ENCODE measurements at places on chromosomes 1 and 21.

GRCh38 chr1:6358757-6359201, 34.8 kb downstream of the ACOT7 start:
- peak; percentile 59 for DNase-seq

- no peak for DNase-seq
These were observed 17.7 kb downstream of the METTL13 start for GRCh38 chr1:171799166-171799565.

- no peak for DNase-seq
These were observed 91.9 kb downstream of the COLGALT2 start for GRCh38 chr1:183945428-183946319.

DNA sequence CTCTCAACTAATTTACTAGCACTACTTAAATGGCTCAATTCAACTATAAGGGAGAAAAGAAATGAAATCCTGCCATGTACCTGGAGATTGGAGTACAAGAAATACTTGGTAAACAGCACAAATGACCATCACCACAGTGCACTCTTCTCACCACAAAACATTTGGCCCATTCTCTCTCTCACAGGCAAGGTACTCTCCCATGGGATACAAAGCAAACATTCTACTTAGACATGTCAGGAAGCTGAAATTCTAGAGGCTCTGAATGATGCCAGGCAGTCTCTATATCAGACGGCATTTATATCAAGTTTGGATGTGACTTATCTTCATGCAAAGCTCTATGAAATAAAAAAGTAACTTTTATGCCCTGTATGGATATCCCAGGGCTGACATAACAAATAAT, 72.5 kb downstream of the DPT start:
- no peak for DNase-seq

- DNase-seq, result no peak
These were observed 2.2 kb upstream of the FOXD3 start for GRCh38 chr1:63320022-63320721.

- no peak for DNase-seq
These were observed 17.4 kb downstream of the TFAP2E start for GRCh38 chr1:35590476-35591040.

DNA sequence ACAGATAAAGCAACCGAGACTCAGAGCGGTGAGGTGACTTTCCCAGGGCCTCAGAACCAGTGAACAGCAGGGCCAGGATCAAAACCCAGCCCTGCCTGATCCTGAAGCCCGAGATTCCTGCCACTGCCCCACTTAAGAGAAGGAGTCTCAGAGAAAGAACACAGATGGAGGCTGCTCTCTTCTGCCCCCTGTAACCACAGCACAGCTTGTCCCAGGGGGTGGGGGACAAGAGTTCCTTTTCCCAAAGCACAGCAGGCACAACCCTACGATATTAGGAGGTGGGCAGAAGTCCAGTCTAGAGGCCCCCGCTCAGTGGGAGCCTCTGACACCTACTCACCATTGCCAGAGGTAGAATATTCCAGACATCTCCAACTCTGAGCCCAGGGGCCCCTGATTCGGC, 24.0 kb upstream of the VWA5B1 start:
- no peak for DNase-seq

- DNase-seq, result no peak
These were observed 16.7 kb downstream of the C1orf174 start for GRCh38 chr1:3883194-3883925.

DNA sequence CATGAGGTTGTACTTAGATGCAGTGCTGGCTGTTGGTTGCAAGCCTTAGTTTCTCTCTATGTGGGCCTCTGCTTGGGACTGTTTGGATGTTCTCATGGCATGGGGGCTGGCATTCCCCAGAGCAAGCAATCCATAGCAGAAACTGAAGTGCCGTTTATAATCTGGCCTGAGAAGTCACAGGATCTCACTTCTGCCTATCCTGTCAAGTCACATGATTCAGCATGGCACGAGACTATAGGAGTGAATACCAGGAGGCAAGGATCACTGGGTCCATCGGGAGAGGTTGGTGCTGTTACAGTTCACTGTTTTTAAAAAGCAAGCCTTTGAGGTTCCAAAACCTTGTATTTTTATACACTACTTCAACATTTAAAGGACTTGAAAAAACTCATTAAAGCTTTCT, 16.7 kb downstream of the COLGALT2 start:
- DNase-seq, result no peak

All from T-helper 22 cell (primary cell).